ENCODE measurements at places on chromosomes 6 and 20.

DNA sequence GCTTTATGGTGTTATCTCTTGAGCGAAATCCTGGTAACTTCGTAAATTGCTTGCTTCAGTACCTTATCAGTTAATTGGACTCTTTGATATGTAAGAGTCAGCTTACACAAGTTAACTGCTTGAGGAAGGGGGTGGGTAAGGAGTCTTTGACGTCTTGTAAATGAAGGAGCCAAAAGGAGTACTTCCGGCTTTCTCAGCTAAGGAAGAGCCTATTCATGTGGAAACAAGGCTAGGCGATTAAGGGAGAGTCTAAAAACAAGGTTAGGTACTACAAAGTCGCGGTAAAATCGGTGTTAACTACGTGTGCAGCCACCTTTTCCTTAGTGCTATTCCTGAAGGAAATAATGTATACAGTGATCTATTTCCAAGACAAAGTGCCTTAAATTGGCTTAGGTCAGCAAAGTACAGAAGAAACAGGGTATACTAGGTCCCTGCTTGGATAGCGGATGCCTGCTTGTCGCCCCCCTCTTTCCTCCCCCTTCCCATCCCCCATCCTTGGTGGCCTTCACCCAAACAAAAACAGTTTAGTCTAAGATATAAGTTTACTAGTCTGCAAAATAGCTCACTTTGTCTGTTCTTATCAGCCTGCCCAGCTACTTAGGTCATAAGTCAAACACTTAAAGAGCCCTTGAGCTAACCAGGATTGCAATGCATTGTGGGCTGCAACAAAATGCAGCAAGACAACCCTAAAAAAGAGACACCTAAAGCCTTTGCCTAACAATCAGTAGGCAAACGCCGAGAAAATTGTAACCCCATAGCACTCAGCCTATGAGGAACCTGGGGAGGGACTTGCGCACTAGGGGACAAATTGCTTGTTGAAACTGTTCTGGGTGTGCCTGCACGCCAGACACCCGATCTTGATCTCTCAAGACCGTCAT is 147.3 kb downstream of the TRIM27 start:
- DNase-seq, result no peak

DNA sequence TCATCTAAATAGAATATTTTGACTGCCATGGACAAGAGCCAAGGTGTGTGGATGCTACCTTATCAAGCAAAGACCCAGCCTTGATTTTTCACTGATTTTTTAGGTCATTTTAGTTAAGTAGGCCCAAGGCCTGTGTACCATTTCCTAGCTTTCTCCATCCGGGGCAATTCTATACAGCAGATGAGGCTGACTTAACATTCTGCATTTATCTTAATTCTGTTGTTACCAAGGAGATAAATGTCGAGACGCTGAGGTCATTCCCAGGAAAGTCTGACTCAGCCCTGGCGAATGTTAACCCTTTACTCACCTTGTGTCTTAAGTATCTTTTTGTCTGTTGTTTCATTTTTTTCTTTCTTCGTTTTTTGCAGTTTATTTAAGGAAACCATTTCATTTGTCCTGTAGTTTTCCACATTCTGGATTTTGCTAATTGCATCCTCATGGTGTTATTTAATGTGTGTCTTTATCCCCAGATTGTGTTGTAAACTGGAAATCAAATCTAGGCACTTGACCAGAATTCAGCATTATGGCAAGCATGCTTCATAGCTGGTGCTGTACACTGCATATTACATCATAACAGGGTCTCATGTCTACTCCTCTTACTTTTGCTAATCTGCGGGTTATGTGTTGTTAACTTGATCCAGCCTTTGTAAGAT is 277.0 kb downstream of the CDKAL1 start:
- no peak for DNase-seq

DNA sequence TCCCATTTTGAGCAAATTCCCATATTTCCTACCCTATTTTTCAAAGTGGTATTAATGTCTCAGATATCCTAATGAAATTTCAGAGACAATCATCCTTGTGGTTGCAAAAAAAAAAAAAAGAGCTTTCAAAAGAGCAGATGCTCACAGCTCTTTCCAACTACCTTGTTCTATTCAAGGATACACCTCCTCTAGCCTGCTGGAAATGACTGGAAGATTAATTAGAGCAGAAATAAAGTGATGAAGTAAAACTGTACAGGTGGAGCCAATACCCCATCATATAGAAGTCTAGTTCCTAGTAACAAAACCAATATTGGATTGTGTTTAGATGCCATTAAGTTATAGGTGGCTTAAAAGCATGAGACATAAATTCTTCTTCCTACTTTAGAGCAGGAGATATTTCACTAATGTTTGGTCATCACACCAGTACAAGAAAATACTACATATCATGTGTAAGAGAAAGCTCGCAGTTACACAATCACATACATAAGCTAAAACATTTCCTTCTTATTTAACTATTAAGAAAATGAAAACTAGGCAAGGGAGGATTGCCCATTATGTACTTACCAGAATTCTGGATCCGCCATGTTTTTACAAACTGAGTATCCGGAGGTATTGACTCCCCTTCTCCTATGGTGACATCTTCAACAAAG is 42.4 kb downstream of the ILRUN start:
- no peak for DNase-seq

GRCh38 chr20:23115822-23116221 is 29.7 kb upstream of the CD93 start:
- DNase-seq, result no peak

Data from renal pelvis (tissue), 12 donors.